ENCODE measurements at places on chromosomes 1 and 21.

- DNase-seq, result no peak
Observed at GRCh38 chr1:77413541-77414335, 131.9 kb downstream of the AK5 start.

DNA sequence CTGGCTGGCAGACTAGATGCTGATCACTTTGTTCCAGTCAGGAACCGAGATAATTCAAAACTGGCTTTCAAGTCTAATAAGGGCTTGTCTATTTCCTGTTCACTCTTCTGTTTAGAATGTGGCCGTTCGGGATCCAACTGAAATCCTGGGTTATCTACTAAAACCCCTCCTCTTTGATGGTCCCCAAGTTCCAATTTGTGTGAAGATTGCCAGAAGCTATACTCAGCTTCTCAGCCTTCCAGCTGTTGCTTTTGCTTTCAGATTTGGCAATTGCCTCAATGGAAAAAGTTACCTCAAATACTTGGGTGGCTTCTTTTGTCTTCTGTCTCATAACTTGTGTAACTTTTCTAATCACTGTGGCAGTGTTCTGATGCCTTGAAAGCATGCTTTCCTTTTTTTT, 43.7 kb downstream of the BTBD8 start:
- no peak for DNase-seq

DNA sequence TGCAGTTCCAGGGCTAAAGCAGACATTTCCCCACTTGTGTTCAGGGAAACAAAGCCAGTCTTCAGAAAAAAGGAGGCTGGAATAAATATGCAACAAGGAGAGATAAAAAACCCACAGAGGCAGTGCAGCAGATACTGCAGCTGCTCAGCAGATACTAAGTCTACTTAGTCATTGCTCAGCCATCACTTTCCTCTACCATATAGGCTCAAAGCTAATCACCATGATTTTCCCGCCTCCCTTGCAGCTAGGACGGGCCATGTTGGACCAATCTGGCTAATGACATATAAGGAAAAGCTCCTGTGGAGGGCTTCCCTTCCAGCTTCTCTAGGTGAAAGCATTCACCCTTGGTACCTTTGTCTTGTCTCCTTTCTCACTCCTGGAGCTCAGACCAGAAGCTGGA, 10.0 kb upstream of the EFHD2 start:
- DNase-seq, result no peak

GRCh38 chr1:56133522-56134472, 445.6 kb downstream of the PLPP3 start:
- DNase-seq, result no peak

- DNase-seq, result no peak
Observed at GRCh38 chr1:221884821-221885220, 142.9 kb upstream of the DUSP10 start.

GRCh38 chr21:25657140-25657539, 18.1 kb downstream of the JAM2 start:
- no peak for DNase-seq

DNA sequence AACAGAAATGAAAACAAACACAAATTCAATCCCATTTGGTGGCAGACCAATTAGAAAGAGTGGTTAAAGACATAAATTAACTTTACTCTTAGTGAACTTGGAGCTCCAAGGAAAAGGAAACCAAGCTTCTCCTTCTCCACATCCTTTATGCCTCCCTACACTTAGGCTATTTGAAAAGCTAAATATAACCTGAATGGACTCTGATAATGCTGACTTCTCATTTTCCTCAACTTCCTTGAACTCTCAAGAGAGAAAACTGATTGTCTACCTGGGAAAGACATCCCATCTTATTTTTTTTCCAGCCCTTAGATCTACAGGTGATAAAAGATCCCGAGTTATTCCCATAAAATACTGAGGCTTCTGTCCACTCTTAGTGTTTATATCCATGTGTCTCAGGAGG, 178.4 kb upstream of the SPAG17 start:
- DNase-seq, result no peak

GRCh38 chr1:30123896-30124295, 599.5 kb downstream of the MATN1 start:
- DNase-seq, result no peak

- no peak for DNase-seq
Observed at GRCh38 chr1:72100771-72101170, 181.6 kb downstream of the NEGR1 start.

- DNase-seq, result no peak
Observed at GRCh38 chr1:184389446-184389845, 2.6 kb downstream of the C1orf21 start.

All from 8988T (cell line).